ENCODE measurements at places on chromosomes 11 and 22.

GRCh38 chr22:22902247-22903001, 14.8 kb downstream of the IGLL5 start:
- DNase-seq, result no peak

- DNase-seq, result no peak
Measured at GRCh38 chr11:10592331-10592730, 23.9 kb upstream of the LYVE1 start.

DNA sequence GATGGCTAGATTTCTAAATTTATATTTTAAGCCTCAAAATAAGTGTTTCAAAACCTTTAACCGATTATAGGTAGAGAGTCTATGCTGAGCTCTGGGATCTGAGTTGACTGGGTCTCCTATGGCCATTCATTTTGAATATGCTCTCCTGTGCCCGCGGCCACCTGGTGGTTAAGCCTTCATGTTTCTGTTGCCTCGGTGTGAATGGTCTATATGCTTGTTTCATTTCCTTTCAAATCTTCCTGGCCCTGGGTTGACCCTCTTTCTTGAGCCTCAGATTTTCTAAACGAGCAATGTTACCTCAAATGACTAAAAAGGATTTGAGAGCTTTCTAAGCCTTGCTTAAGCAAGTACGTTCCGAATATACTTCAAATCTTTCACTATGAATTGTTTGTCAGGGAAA, 789.4 kb upstream of the KIRREL3 start:
- no peak for DNase-seq

- no peak for DNase-seq
Measured at GRCh38 chr11:111698852-111699559, 67.2 kb downstream of the PPP2R1B start.

- DNase-seq, result no peak
Measured at GRCh38 chr11:63991558-63991957, 5.3 kb downstream of the OTUB1 start.

GRCh38 chr11:95295382-95296149, 64.6 kb upstream of the SESN3 start:
- DNase-seq, result no peak

DNA sequence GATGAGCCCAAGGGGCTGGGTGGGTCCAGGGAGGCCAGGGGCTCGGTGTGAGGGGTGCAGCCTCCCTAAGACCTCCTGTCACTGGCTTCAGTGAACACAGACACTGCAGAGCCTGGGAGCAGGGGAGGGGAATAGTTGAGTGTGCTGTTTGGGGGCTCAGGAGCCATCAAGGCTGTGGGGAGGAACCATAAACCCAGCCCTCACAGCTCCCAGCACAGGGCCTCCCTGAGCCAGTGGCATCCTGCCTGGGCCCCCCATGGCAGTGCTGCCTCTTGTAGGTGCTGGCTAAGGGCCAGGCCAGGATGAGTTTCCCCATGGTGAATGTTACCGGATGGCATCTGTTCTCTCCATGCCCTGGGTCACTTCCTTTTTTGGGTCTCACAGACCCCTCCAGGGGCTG, 25.5 kb downstream of the KCNJ5 start:
- no peak for DNase-seq

GRCh38 chr22:44392446-44392921, 79.7 kb upstream of the SHISAL1 start:
- DNase-seq, result no peak

DNA sequence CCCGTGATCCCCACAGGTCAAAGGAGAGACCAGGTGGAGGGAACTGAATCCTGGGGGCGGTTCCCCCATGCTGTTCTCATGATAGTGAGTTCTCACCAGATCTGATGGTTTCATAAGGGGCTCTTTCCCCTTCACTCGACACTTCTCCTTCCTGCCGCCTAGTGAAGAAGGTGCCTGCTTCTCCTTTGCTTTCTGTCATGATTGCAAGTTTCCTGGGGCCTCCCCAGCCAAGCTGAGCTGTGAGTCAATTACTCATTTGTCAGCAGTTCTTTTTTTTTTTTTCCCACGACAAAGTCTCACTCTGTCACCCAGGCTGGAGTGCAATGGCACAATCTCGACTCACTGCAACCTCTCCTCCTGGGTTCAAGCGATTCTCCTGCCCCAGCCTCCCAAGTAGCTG, 1530.4 kb downstream of the BRD1 start:
- no peak for DNase-seq

GRCh38 chr22:35134637-35135036, 68.7 kb downstream of the ISX start:
- no peak for DNase-seq

GRCh38 chr11:10450462-10451425, 4.3 kb upstream of the AMPD3 start:
- no peak for DNase-seq

GRCh38 chr22:23121424-23121823, 20.4 kb downstream of the RSPH14 start:
- DNase-seq, result no peak

- no peak for DNase-seq
Measured at GRCh38 chr11:86687185-86687778, 14.9 kb upstream of the ME3 start.

- no peak for DNase-seq
Measured at GRCh38 chr11:72218251-72218745, 1.7 kb downstream of the FOLR2 start.

Data from activated naive CD4-positive, alpha-beta T cell (primary cell).